ENCODE measurements at places on chromosomes 13 and 19.

GRCh38 chr13:84590663-84591062, 708.4 kb upstream of the SLITRK1 start:
- no peak for DNase-seq

GRCh38 chr19:45100846-45101252, 7.9 kb downstream of the PPP1R37 start:
- no peak for DNase-seq

DNA sequence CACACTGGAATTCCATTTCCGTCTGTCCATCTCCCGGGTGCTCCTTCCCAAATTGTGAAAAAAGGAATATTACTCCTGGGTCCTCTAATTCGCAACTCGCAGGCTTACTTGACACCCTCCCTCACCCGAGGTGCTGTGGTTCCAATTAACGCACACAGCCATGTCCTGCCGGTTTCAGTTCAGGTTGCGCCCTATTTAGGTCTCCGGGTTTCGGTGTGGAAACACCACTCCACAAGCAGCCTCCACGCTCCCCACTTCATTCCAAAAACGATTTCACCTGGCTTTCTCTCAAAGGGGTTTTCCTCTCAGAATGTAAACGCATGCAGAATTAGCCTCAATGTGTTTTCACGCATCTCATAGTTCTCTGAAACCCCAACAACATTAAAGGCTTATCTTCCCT, 37.9 kb downstream of the NAXD start:
- no peak for DNase-seq

GRCh38 chr19:49591731-49592485, 926 bp downstream of the PRR12 start:
- DNase-seq, result peak; percentile 46

GRCh38 chr13:51283371-51283770, 56.1 kb upstream of the SERPINE3 start:
- no peak for DNase-seq

- DNase-seq, result no peak
Measured at GRCh38 chr13:40109351-40109844, 453.9 kb downstream of the COG6 start.

DNA sequence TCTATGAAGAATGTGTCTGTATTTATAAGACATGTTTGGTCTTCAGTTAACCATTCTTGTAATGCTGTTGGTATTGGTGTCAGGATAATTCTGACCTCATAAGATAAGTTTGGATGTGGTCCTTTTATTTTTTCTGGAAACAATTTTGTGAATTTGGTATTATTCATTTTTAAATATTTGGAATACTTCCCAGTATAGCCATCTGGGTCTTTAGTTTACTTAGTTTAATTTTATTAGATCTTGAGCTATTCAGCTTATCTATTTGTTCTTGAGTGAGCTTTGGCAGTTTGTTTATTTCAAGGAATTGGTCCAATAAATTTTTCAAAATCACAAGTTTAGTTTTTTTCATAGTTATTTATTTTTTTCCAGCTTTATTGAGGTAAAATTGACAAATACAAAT, 335.4 kb upstream of the PCDH20 start:
- DNase-seq, result no peak

- no peak for DNase-seq
Measured at GRCh38 chr13:59471106-59471505, 692.6 kb downstream of the DIAPH3 start.

GRCh38 chr19:6522712-6523111, 8.1 kb upstream of the TNFSF9 start:
- no peak for DNase-seq

DNA sequence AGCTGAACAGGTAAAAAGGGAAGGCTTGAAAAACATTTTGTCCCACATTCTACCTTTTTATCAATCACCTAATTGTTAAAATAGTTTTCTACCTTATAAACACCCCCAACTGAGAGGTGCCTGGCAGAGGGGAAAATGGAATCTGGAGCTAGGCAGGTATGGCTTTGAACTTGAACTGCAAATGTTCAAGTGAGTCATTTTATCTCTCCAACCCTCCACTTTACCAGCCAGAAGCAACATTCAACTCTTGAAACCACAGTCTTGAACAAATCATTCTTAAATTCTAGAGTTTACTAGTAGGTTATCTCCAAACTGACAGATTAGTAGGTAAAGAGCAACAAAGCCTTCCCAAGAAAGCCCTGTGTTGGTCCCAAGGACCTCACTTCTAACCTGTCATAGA, 116.9 kb downstream of the ABCC4 start:
- no peak for DNase-seq

GRCh38 chr19:2089001-2089711, 7.0 kb downstream of the MOB3A start:
- DNase-seq, result no peak

DNA sequence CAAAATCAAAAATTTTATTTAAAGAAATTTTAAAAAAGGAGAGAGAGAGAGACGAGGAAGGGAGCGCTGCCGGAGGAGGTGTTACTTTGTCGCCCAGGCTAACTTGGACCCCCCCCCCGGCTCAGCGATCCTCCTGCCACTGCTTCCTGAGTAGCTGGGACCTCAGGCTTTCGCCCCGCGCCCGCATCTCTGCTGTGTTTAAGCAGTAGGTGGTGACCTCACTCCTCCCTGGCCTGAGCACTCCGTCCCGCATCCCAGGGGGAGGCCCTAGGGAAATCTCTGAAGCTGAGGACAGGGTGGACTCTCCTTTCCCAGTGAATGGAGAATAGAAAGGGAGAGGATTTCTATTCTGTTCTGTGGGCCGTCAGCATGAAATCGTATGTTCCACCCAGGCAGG, 485 bp upstream of the ZNF845 start:
- no peak for DNase-seq

- no peak for DNase-seq
Measured at GRCh38 chr13:30995331-30995730, 62.9 kb downstream of the TEX26 start.

GRCh38 chr19:4081441-4082129, 14.9 kb upstream of the ZBTB7A start:
- no peak for DNase-seq

DNA sequence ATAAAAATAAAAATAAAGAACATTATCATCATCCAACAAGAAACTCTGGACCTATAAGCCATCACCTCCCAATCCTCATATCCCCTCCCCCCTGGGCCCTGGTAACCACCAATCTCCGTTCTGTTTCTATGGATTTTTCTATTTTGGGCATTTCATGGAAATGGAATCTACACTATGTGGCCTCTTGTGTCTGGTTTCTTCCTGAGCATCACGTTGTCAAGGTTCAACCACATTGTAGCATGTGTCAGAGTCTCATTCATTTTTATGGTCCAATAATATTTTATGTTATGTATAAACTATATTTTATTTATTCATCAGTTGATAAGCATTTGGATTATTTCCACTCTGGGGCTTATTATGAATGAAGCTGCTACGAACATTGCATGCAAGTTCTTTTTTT, 26.9 kb downstream of the SULT2B1 start:
- DNase-seq, result no peak

DNA sequence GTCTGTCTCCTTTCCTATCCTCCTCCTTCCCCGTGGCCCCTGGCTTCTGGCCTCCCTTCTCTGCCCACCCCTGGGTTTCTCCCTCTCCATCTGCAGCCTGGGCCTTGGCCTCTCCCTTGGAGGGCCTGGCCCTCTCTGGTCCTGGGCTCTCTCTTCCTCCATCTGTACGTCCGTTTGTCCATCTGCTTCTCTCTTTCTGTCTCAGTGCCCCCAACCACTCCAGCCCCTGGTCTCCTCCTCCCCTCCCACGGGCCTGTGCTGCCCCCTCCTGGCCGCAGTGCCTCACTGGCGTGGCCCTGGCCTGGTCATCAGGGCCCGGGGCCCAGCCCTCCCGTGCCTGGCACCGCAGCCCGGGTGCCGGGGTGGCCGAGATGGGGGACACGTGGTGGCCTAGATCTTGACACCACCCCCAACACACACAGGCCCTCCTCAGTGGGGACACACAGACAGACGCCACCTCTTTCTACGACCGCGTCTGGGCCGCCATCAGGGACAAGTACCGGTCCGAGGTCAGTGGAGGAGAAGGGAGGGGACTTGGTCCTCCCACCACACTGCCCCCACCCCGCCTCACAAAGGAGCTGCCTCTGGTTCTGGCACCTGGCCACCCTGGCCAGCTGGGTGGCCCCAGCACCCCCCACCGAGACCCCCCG, 11.3 kb downstream of the PRKCSH start:
- DNase-seq, result no peak

DNA sequence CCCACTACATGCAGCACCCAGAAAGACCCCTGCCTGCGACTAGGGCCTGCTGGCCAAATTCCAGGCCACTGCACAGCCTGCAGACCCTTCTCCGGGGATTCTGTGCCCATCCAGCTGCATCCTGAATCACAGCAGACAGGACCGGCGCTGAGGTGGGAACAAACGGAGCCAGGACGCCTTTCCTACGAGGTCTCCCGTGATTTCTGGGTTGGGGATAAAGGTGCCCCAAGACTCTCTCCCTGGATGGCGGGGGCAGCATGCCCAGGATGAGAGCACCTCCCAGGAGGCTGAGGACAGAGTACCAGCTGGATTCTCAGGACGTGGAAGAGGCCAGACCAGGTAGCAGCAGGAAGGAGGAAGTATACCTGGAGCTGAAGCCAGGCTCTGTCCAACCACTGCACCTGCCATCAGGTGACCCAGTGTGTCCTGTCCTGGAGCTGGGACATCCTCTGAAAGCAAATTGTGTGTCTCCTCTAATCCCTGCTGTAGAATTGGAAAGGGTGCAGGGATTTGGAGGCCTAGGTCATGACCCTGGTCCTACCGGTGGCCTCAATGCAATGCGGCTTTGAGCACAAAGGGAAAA, 3.4 kb upstream of the FUT5 start:
- no peak for DNase-seq

- no peak for DNase-seq
Measured at GRCh38 chr19:1584500-1585242, 8.0 kb downstream of the MBD3 start.

GRCh38 chr13:99356262-99357091, 49.3 kb upstream of the GPR183 start:
- peak; percentile 74 for DNase-seq

GRCh38 chr19:18596752-18597157, 8.2 kb downstream of the REX1BD start:
- no peak for DNase-seq

GRCh38 chr13:39956036-39956435, 300.6 kb downstream of the COG6 start:
- no peak for DNase-seq

GRCh38 chr19:6527893-6528543, 2.8 kb upstream of the TNFSF9 start:
- DNase-seq, result no peak

- no peak for DNase-seq
Measured at GRCh38 chr19:56253737-56254136, 18.8 kb upstream of the EDDM13 start.

DNA sequence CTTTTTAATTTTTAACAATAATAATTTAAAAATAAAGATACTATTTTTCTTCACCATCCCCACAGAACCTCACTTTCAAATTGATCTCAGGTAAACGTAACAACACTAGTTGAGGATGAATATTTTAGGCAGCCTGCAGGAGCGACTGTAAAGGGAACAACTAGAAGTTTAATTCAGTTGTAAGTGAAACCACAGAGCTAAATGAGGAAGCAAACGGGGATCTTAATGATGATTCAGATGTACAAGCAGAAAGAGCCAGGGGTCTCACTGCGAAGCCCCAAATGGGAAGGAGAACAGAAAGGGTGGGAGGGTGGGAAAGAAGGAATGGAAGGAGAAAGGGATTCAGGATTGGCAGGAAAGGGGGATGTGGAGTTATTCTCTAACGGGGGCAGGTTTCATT, 54.6 kb upstream of the RAP2A start:
- no peak for DNase-seq

- DNase-seq, result no peak
Measured at GRCh38 chr13:94198681-94199080, 280.8 kb downstream of the DCT start.

DNA sequence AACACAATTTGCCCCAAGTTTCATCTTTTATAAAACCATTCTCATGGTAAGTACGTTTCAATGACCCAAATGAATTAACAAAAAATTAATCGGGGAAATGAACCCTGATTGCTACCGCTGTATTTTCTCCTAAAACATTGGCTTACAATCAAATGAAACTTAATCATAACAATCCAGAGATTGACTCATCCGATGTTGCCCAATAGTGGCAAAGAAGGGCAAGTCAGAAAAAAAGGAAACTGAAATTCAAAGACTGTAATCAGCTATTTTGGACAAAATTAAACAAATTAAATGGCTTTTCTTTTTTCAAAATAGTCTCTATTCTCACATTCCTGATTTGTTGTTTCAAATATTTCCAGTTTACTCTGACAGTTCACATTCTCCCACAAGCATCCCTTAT, 3.9 kb upstream of the ACOD1 start:
- no peak for DNase-seq

DNA sequence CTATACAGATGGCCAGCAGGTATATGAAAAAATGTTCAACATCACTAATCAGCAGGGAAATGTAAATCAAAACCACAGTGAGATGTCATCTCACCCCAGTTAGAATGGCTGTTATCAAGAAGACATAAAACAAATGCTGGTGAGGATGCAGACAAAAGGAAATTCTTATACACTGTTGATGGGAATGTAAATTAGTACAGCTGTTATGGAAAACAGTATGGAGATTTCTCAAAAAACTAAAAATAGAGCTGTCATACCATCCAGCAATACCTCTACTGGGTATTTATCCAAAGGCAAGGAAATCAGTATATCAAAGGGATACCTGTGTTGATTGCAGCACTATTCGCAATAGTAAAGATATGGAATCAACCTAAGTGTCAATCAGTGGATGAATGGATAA, 22.9 kb downstream of the COG3 start:
- DNase-seq, result no peak

GRCh38 chr19:34662919-34663318, 14.0 kb downstream of the SCGB2B2 start:
- no peak for DNase-seq

- no peak for DNase-seq
Measured at GRCh38 chr19:42095142-42095813, 19.3 kb downstream of the ZNF574 start.

- DNase-seq, result no peak
Measured at GRCh38 chr13:80499536-80500290, 158.8 kb upstream of the SPRY2 start.

GRCh38 chr13:53068585-53069520, 40.2 kb downstream of the OLFM4 start:
- DNase-seq, result no peak

DNA sequence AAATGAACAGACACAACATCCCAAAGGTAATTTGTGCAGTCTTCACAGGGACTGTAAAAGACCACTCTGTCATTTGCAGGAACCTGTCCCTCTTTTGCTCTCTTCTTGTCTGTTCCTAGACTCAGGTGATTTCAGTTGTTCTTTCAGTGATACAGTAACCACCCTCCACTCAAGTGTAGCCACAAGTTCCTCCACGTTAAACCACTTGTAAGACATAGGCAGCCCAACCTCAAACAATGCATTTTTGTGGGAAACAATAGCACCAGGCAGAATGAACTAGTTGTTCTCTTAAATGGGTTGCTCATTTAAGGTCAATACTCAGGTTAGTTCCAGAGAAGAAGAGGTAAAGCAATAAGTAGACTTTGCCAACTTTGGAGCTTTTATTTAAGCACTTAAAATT, 359.4 kb downstream of the MZT1 start:
- no peak for DNase-seq
